ENCODE measurements at places on chromosomes 4 and X.

- no peak for DNase-seq
These were observed 258.6 kb downstream of the FAT4 start for GRCh38 chr4:125573368-125573767.

DNA sequence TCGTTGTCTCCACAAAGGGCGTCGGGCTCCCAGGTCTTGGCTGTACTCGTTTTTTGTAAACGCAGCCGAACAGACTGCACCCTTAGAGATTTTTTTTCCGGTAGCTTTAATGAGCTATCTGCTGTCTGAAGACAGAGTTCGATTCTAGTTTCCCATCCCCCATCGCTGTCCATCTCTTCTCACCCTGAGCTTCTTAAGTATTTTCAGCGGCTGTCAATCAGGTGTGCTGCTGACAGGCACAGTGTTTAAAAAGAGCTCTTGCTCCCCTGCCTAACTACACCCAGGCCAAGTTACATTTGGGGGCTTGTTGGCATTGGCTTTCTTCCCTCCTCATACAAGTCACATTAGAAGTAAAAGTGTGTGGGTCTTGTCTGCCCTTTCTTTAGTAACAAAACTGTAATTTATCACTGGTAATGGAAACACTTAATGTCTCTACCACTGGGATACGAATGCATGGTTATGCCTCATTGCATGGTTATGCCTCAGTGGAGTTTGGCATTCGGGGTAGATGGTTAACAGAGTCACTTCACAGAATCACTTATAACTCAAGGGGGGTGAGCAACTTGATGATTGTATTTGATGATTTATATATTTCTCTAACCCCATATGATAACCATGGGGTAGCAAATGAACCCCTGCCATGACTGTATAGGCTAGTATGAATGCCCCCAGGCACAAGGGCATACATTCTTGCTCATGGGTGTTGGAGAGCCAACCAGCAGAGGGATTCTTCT is 1.4 kb upstream of the ARHGAP6 start:
- no peak for DNase-seq

GRCh38 chr4:26094911-26095310 is 180.9 kb downstream of the SMIM20 start:
- DNase-seq: no peak

DNA sequence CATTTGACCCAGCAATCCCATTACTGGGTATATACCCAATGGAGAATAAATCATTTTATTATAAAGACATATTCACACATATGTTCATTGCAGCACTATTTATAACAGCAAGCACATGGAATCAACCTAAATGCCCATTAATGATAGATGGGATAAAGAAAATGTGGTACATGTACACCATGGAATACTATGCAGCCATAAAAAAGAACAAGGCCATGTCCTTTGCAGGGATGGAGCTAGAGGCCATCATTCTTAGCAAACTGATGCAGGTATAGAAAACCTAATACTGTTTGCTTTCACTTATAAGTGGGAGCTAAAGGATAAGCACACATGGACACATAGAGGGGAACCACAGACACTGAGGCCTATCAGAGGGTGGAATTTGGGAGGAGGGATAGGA is 22.6 kb downstream of the RASSF6 start:
- no peak for DNase-seq

DNA sequence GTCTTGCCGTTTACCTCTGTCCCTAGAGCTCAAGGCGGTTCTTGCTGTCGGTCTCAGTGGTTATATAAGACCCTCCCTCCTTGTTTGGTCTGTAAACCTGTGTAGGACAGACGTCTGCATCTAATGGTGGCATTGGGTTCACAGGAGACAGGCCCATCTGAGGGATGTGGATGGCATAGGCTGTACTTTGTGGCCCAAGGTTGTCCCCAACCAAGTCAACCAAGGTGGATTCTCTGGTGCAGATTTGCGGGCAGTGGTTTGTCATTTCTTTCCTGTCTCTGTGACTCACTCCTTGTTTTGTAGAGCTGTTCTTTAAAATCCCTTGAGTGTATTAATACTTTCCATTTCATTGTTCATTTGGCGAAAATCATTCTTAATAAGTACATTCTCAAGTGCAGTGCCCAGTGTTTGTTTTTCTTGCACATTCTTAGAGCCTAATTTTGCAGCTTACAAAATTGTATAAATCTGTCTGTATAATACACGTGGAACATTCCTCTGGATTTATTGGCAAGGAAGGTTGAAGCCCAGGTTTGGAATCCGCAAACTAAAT is 68.0 kb upstream of the TLR2 start:
- DNase-seq: peak; percentile 35

- no peak for DNase-seq
These were observed 1.2 kb upstream of the FGFBP2 start for GRCh38 chr4:15964159-15964558.

DNA sequence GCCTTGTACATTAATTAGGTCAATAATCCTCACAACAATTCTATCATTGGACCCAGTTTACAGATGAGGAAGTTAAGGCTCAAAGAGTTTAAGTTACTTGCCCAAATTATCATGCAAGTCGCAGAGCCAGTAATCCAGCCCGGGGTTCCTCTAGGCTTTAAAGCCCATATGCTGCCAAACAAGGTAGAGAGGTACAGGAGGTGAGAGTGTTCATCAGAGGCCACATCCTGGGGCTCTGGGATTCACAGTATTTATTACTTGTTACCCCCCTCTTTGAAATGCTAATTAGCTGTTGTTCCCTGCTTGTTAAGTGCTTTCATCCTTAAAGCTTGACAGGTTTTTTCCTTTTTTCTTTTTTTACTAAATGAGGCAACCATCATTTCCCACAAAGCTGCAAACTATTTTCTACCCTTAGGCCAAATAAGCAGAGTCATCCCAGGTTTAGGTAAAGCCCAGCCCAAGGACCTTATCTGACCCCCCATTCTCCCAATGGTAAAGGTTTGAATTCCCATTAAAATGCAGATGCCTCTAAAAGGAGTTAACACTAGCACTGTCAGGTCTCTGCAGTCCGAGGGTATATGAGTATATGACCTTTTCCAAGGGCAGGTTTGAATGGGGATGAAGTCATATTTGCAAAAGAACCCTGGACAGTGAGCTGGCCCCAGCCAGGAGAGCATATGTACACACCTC is 150.3 kb downstream of the SOX3 start:
- no peak for DNase-seq

DNA sequence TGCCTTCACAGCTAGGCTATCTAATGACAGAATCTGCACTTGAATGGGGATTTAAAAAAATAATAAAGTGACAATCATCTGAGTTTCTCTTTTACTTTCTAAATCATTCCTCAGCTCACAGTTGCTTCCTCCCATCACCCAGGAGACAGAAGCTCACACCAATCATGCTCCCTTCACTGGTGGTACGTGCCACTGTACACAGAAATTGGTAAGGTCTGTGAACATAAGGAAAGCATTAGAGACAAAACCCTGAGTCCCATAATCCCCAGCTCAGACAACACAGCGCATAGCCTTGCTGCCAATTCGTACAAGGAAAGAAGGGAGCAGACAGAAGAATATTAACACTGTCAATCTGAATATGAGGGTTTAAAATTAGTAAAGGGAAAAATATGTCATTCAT is 133.1 kb downstream of the IDS start:
- DNase-seq: no peak

DNA sequence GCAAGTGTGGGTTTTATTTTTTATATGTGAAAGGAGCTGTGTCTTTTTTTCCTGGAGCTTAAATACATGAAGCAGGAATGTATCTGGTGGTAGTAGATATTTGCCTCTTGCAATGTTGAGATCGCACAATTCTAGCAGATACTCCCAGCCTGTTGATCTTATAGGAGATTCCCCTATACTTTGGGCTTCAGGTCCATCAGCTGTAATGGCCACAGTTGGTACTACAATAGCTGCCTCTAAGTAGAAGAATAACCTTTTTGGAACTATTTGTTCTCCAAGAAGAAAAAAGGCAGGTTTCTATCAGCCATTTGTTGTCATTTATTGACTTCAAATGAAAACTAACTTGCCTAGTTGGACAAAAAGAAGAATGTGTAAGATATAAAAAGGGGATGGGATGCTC is 37.7 kb downstream of the LIMCH1 start:
- DNase-seq: no peak

GRCh38 chr4:70705183-70706043 is 16.4 kb upstream of the RUFY3 start:
- DNase-seq: peak; percentile 44

- DNase-seq: no peak
These were observed 300.2 kb upstream of the CLNK start for GRCh38 chr4:10984815-10985214.

- DNase-seq: no peak
These were observed 398.8 kb upstream of the RPS6KA3 start for GRCh38 chrX:20665481-20665880.

- no peak for DNase-seq
These were observed at the start of gene SLIT2 for GRCh38 chr4:20251796-20252655. TSS of gene SLIT2 (plus strand) at chr4:20251905. CDS start at chr4:20253816, 1,911 bp downstream.

DNA sequence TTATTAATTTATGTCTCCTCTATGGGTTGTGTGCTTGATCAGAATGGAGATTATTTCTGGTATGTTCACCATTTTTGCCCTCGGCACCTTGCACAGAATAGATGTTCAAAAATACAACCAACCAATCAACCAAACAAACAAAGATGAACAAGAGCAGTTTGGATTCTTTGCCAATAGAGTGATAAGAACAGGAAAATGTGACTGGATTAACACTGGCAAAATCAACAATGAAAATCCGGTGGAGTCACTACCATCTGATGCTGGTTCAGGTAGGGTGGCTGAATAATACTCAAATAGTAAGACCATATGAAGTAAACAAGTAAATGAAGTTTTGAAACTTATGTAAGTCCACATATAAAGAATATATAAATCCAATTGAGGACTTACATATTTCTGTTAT is 685.0 kb upstream of the EPHA5 start:
- DNase-seq: no peak

- DNase-seq: no peak
These were observed 94.6 kb downstream of the PAPSS1 start for GRCh38 chr4:107625391-107625902.

- no peak for DNase-seq
These were observed 80.3 kb upstream of the NEIL3 start for GRCh38 chr4:177229331-177229730.

DNA sequence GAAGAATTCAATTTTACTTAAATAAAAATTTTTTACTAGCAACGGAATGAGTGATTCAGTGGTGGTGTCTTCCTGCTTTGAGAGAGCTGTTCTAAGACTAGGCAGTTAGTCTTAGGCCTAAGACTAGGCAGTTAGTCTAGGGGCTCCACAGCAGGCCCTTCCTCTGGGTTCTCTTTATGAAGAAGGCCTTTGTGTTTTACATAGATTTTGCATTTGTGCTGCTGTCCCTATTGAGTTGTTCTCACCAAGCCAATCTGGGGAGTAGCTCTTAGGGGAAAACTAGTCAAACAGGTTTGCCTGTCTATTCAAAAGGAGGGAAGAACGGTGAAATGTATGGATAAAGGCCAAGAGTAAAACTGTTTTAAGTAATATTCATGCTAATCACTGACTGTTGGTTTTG is 7.6 kb downstream of the UGT8 start:
- no peak for DNase-seq

DNA sequence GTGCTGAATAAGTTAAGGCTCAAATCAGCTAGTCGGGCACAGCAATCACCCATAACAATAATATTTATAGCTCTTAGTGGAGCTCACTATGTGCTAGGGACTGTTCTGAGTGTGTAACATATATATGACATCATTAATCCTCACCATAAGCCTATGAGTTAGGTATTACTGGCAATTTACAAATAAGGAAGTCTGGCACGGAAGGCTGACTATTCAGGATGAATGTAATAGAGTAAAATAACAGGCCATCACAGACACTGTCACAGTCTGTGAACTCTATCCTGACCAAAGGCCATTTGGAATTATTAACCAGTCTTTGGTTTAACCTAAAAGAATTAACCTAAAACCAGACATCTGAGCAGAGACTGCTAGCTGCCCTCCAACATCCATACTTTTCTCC is 119.3 kb downstream of the C4orf51 start:
- no peak for DNase-seq

- no peak for DNase-seq
These were observed 697.4 kb downstream of the TRAM1L1 start for GRCh38 chr4:116387937-116388474.

- DNase-seq: no peak
These were observed 101.9 kb downstream of the FBXW7 start for GRCh38 chr4:152434011-152434410.

DNA sequence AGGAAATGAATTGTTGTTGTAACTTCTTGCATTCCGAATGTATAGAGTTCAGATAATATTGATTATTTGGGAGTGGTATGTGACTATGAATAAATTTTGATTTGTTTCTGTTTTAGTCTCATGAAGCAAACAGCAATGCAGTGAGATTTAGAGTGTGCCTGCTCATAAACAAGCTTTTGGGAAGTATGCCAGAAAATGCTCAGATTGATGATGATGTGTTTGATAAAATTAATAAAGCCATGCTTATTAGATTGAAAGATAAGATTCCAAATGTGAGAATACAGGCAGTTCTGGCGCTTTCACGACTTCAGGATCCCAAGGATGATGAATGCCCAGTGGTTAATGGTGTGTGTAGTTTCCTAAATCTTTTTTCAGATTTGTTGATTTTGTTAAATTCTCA is 2.0 kb downstream of the NCAPG start:
- DNase-seq: no peak

DNA sequence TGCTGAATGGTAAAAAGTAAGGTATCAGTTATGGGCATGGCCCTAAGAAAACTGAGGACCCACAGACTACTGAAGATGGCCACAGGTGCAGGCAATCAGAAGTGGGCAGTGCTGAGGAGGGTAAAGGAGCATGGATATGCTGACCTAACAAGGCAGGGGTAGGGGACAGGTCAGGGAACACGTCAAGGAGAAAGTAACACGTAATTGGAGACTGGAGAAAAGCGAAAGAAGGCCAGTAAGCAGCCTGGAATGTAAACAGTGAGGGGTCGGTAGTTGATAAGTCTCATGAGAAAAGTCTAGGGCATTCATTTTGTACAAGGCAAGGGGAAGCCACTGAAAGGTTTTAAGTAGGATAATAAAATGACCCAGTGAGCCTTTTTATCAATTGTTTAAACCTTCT is 153.3 kb downstream of the PRDM5 start:
- DNase-seq: no peak

- DNase-seq: no peak
These were observed 87.5 kb upstream of the RBPJ start for GRCh38 chr4:26233350-26233749.

DNA sequence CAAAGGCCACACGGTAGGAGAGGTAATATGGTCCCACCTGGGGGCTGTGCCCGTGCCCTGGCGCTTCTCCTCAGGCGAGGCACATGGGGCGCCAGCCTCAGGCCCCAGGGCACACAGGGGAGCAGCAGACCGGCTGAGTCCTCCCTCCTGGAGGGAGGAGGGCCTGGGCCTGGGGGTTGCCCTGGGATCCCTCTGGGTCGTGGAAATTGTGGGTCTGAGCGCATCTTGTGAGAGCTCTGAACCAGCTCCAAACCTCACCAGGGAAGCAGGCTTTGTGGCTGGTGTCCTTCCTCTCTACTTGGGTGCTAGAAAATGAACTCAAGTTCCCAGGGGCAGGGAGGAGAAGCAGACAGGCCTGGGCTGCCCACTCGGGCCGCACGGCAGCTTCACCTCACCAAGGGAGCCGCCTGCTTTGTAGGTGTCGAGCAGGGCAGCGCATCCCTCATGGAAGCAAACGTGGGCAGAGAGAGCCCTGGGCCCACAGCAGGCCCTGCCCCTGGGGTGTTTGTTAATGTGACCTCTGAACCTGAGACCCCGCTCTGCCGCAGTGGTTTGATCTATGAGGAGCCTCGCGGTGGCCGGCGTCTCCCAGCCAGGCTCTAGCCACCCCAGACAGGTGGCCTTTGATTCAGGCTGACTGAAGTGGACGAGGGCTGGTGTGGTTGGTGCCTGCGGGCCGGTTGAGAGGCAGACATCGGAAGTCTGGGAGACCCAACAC is 10.8 kb downstream of the HTRA3 start:
- DNase-seq: no peak

- no peak for DNase-seq
These were observed 96.4 kb downstream of the LNX1 start for GRCh38 chr4:53494851-53495250.

Data from stimulated activated CD4-positive, alpha-beta T cell treated with anti-CD3 and anti-CD28 coated beads, Interleukin-15, amount 100 ng/mL, for 48 hours (primary cell).